ENCODE measurements at places on chromosomes 6 and 20.

DNA sequence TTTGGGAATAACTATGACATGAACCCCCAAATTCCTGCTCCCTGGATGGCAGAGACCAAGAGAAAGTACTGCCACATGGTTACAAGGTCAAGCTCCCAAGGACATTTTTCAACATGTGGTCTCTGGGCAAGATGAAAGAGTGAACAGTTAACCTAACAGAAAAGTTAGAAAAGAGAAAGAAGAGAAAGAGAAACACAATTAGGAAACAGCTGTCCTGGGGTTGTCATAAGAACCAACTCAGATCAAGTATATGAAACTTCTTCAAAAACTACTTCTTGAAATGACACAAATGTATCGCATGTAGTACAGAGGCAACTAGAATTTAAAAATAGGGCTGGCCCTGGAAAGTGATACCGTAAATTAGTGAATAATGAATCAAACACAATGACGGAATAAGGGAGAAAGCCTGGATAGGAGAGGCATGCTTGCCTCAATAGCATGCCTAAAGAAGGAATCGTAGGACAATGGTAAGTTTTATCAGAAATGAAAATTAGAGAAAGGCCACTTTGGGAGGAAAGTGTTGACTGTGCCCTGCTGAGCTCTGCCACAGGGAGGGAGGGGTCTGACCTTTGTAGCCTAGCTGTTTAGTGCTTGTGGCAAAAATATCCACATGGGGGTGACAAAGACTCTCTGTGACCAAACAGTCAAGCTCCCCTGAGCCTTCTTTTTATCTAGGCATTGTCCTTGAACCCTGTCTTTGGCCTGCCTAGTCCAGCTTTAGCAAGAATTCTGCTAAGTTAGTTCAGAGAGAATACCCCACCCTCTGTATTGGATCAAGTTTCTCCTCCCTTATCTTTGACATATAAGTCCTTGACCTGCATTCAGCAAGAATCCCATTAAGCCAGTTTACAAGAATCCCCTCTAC lies 4.3 kb upstream of the DCBLD1 start:
- no peak for DNase-seq

DNA sequence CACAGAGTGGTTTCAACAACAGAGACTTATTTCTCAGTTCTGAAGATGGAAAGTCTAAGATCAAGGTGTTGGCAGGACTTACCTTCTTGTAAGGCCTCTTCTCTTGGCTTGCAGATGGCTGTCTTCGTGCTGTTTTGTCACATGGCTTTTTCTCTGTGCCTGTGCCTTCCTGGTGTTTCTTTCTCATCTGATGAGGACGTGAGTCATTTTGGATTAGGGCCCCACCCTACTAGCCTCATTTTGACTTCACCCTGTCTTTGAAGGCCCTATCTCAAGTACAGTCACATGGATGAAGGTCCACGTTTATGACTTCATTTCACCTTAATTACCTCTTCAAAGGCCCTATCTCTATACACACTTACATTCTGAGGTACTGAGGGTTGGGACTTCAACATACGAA lies 41.4 kb upstream of the LAMA2 start:
- no peak for DNase-seq

- no peak for DNase-seq
Measured at GRCh38 chr6:40727271-40727670, 140.1 kb upstream of the LRFN2 start.

DNA sequence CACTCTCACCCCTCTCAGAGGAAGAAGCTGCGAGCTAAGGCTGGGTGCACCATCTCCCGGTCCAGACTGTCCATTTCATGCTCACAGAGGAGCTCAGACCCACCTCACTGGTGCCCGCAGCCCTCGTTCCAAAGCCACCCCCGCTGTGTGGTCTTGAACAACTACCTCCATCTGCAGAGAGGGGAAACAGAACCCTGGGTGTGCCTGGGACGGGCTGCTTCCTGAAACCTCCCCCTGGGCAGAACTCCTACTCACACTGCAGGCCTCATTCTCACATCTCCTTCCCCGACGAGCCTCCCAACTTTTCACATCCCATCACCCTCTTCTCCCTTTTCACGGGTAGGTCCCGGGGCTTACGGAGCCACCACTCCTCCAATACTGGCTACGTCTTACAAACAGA lies 18.1 kb downstream of the PMEPA1 start:
- no peak for DNase-seq

All from GM04504 (cell line).